ENCODE measurements at places on chromosomes 12 and 14.

DNA sequence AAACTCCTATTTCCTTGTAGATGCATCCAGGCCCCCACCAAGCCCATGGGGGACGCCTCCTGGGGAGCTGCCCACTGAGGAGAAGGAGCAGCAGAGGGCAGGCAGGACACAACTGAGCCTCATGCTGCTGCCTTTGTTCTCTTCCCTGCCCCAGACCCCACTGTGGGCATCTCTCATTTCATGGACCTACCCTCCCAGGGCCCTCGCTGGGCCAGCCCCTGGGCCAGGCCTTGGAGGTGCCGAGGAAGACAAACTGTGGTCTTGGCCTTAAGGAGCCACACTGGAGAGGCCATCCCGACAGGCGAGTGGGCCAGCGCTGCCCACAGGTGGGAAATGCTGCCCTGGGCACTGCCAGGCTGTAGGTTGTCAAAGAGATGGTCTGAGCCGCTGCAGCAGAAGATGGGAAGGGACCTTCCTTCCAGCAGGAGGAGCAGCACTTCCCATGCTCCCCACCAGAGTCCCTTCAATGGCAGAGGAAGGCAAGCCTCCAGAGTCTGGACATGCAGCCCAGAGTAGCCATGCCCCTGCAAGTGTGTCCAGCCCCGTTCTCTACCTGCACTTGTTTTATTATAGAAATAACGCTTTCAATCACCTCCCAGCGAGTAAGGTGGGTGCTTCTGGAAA, 147.4 kb downstream of the BCL11B start:
- no peak for DNase-seq

DNA sequence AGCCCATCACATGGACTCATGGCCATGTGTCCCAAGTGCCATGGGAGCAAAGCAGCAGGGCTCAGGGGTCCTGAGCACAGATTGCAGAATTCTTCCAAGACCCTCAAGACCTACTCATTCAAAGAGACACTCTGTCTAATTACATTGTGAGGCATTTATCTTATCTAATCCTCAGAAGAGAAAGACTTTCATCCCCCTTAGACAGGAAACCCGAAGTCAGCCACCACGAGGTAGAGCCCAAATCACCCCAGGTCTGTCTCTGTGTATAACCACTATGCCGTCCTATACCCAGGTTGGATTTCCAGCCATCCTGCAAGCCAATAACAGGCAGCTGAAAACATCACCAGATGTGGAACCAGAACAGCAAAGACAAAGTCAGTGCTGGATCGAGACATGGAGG, 8.9 kb upstream of the BCL11B start:
- no peak for DNase-seq

DNA sequence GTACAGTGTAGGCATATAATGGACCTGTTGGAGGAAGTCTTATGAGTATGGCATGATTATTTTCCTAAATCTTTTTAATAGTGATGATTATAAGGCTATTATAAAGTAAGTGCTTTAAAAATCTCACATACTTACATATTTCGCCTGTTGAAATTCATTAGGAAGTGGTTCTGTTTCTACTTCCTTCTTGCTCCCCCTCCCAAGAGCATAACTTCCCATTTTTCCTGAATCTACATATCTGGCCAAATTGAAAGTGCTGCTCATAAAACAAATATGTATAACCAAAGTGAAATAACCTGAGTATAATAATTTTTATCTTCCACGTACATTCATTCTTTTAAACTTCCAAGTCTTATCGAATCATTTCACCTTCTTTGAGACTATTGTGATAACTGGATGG, 455.6 kb upstream of the SEL1L start:
- DNase-seq: no peak

- DNase-seq: no peak
Measured at GRCh38 chr12:86683568-86684304, 427.5 kb upstream of the MGAT4C start.

DNA sequence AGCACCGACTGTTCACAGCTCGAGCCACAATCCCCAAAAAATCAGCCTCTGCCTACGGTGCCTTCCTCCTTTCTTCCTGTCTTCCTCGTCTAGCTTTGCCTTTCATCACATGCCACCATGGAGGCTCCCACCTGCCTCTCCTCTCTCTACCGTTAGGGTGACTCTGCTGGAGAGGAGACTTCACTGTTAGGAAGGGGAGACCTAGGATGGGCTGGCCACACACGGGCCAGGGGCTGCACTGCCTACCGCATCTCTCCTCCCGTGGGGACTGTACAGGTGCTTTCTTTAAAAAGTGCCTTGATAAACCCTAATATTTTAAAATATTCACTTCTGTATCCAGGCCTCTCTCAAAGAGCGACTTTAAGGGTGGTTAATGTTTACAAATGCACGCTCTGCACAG, 1104.7 kb downstream of the BCL11B start:
- DNase-seq: no peak

- peak; percentile 83 for DNase-seq
Measured at GRCh38 chr12:113241191-113242025, 20.1 kb downstream of the TPCN1 start.

GRCh38 chr12:58026897-58027891, 85.8 kb downstream of the ATP23 start:
- DNase-seq: no peak

DNA sequence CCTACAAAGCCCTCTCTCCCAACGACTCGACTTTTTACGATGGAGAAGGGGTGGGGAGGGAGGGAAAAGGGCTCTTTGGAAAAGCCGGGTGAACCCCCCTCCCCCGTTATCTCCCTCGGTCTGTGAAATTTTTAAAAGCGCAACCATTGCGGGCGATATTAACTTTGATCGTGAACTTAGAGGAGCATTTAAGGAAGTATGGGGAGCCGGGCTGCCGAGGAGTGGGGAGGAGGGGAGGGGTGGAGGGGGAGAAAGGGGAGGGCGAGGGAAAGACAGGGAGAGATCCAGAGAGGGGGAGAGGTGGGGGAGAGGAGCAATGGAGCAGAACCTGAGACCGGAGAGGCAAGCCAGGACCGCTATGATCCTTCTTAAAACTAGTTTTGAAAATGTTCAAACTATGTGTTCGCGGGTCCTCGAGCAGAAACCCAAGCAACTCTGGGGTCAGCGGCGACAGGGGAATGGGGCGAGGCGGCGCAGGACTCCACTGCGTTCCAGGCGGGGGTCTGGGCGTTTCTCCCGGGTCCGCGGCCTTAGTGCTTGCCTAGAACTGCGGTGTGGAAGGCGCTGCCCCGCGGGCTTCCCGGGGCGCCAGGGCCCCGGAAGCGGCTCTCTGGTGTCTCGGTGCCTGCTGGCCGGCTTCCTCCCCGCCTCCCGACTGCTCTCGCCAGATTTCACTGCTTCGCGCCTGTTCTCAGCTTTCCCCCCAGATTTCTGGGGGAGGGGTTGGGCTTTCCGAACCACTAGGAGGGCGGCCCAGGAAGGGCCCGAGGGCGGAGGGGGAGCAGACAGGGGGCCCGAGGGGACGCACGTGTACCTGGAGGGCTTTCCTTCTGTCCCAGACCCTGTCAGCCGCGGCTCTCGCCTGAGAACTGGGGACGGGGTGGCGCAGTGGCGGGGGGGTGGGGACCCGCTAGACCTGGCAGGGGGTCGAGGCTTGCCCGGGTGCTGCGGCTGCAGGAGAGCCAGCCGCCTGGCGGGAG, at the start of gene HOTAIR:
Gene HOTAIR (minus strand): TSS at position 871 of the 980 bp plus-strand sequence.
- peak; percentile 19 for DNase-seq

DNA sequence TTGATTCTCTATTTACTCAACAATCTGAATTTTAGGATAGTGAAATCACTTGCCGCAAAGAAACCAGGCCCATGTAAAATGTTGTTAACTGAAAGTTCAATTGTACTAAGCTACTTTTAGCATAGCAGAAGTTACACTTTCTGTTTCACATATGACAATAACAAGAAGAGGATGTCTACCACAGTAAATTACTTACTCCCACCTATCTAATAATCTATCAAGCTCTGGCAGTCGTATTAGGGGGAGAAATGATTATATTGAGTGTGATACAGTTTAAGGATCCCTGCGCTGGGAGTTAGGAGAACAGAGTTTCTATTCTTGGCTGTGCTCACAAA, 66.5 kb upstream of the CAND1 start:
- no peak for DNase-seq

DNA sequence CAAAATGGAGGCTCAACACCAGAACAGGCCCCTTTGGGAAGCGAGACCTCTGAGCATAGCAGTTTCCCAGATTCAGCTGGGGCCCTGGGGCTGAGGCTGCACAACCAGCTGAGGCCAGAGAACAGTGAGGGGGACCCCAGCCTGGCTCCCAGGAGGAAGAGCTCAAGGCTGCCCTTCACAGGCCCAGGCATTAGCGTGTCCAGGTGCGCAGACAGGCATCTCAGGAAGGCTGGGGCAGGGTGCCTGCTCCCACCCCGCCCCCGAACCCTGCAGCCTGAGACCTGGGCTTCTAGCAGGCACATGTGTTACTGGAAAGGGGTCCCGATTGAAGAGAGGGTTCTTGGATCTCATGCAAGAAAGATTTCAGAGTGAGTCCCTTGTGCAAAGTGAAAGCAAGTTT, 27.2 kb downstream of the CALM1 start:
- DNase-seq: no peak

DNA sequence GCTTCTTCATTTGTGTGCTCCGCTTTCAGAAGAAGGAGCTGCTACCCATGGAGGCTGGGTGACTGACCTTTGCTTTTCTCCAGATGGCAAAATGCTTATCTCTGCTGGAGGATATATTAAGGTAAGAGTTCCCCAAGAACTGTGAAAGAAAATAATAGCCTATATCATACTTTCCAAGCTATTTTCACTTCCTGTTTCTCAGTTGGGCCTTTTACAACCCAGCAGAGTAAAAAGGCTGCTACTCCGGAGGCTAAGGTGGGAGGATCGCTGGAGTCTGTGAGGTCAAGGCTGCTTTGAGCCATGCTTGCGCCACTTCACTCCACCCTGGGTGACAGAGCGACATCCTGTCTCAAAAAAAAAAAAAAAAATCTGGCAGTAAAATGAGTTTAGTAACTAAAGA, 82.1 kb downstream of the APAF1 start:
- no peak for DNase-seq

DNA sequence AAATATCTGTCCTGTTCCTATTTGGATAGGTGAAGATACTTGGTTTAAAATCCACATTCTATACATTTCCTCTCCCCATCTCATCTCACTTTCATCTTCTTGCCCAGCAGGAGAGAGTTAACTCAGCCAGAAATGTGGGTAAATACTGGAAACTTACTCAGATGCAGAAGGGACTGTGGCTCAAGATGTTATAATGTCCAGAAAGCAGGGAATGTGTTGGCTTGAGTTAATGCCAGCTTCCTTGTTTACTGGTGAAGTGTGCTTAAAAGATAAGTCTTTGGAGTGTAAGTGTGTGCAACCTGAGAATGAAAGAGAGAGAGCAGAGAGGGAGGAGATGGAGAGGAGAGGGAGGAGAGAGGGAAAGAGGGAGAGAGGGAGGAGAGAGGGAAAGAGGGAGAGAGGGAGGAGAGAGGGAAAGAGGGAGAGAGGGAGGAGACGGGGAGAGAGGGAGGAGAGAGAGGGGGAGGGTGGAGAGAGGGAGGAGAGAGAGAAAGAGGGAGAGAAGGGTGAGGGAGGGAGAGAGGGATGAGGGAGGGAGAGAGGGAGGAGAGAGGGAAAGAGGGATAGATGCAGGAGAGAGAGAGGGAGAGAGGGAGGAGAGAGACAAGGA, 22.0 kb upstream of the SNRPF start:
- peak; percentile 60 for DNase-seq

GRCh38 chr12:86735851-86736250, 479.7 kb upstream of the MGAT4C start:
- no peak for DNase-seq

Data from NCI-H1105 treated with DMSO at 0.1 percent for 48 hours (cell line).